Activated CD4-positive, alpha-beta T cell treated with anti-CD3 and anti-CD28 coated beads, Interleukin-2, amount 50 U/mL, for 48 hours (primary cell): ENCODE measurements at places on chromosomes 1 and 21.
A peak's percentile ranks its signal among the peaks of the same experiment; 100 is the strongest.

GRCh38 chr1:109769330-109770078 is 5.8 kb upstream of the EPS8L3 start:
- DNase-seq: no peak

DNA sequence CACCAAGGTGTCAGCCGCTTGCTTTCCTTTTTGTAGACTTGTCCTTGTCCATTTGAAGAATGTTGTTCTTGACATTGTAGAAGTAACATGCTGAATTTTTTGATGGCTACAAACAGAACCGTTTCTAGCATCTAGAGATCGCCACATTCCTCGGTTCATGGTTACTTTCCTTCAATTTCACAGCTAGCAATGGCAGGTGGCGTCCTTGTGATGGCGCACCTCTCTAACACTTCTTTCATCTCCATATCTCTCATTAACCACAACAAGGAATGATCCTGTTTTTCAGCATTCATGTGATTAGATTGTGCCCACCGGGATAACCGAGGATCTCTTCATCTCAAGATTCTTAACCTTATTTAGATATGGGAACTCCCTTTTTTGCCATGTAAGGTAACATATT is 2129.8 kb downstream of the NCAM2 start:
- no peak for DNase-seq

DNA sequence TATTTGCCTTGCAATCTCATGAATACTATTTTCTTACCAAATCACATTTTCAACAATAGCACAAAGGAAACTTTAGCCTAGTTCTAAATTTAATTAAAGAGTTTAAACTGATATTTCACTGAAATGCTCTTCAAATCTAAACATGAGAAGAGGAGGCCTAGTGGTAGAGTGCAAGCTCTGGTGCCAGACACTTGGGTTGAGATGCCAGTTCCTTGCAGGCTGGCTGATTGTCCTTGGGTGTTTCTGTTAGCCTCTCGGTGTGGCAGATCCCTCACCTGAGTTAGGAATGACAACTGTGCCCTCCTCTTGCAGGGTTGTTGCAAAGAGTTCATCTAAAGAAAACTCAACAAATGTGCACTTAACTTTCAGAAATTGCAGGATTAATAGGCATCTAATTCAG is 12.5 kb downstream of the ZBTB21 start:
- no peak for DNase-seq

DNA sequence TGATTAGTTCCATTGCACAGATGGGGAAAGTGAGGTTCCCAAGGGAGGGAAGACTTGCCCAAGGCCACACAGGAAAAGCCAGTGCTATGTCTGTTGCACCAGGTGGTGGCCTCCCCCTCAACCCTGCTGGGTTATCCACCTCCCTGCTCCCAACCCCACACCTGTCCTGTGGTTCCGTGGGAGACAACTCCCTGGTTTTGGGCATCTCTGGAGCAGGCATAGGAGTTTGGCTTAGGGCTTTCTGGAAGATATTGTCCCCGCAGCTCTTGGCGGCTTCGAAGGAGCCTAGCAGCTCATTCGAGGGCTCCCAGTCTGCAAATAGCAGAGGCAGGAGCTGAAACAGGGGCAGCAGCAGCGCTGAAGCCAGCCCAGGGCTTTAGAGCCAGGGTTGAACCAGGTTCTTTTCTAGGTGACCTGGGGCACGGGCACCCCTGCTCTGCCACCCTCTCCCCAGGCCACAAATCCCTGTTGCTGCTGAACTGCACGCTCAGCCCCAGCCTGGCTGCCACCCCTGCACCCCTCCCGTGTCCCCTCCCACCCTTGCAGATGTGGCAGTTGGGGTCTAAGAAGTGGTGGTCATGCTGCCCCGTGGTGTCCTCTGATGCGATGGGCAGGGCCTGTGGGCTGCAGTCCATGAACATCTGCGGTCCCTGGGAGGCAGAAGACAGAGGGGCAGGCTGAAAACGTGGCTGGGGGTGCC is 22.1 kb downstream of the SPOCD1 start:
- DNase-seq: no peak

- DNase-seq: no peak
These were observed 279.2 kb downstream of the RPS6KC1 start for GRCh38 chr1:213330281-213330680.

- no peak for DNase-seq
These were observed 3.0 kb downstream of the USH2A start for GRCh38 chr1:216420263-216420662.

- no peak for DNase-seq
These were observed 24.7 kb upstream of the PEF1 start for GRCh38 chr1:31669433-31669785.

DNA sequence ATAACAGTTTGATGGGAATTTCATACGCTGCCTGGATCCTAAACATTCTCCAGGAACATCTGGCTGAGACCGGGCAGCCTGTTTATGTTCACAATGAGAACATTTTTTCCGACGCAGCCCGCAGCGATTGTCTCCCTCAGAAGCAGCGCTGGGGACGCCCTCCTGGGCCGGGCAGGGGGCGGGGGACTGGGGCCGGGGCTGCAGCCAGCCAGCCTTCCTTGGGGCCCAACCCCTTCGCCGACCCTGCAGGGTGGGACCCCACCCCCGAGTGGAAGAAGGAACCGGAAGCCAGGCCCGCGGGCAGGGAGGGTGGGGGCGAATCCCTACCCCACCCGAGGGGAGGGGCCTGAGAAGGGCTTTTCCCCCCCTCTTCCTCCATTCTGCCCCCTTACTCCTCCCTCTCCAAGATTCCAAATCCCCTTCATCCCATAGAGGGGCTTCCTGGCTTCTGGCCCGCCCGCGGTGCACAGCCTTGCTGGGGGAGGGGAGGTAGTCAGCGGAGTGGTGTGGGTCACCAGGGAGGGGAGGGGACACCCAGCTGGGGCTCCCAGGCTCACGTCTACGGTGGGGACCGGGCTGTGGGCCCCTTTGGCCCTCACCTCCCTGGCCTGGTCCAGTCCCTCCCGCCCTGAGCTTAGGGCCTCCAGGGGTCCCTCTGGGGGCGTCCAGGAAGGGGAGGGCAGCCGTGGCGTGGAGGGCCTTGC is 60.6 kb downstream of the WNT9A start:
- DNase-seq: peak; percentile 21

DNA sequence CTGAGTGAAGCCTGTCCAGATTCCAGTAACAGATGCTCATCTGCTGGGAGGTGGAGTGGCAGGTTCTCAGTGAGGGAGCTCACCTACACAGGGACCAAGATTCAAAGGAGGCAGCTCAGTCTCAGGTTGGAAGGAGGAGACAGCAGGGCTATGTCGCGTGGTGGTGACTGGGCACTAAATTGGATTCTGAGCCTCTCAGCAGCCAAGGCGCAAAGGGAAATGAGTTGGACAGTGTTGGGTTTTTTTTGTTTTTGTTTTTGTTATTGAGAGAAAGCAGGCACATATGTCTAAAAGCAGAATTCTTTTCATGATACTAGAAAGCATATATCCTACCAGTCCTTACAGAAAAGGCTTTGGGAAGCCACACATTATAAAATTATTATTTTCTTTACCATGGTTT is 26.2 kb downstream of the UMODL1 start:
- no peak for DNase-seq

DNA sequence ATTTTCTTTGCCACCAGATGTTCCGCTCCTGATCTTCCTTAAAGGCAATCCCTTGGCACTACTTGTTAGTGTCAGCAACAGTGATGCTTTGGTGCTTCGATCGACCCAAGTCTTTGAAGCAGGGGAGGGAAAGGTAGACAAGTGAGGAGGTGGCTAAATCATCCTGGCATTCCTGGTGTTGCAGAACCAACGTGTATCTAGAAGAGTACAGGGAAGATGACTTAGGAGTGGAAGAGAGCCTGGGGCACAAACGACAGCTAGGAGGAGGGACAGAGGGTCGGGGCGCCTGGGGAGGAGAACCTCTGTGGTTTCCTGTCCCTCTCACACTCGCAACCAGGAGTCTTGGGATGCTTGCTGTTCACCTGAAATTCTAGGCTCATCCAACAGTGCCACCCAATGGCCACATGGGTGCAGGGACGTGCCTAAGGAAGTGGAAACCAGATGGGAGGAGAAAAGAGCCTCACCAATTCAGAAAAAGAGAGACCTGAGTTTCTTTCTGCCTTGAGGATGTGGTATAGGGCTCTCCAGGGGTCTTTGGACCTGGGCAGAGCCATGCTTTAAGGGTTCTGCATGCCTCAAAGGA is 9.5 kb upstream of the KCNA2 start:
- DNase-seq: peak; percentile 75

DNA sequence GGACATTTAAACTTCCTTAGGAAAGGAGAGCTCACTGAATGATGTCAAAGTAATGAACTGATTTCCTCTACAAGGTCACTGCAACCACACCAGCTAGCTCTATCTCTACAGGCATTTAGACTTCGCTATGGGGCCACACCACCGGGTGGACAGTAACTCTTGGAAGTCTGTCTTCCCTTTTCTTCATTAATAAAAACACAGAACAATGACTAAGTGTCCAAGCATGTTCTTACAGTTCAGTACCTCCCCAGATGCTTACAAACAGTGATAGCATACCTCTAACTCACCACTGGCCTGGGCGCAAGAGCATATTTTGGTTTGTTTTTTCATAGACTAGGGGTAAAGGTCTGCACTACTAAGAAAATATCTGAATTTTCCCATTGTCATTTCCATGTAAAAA is 54.6 kb downstream of the SIM2 start:
- DNase-seq: no peak

- no peak for DNase-seq
These were observed 12.8 kb downstream of the ZDHHC18 start for GRCh38 chr1:26839339-26839722.

- DNase-seq: peak; percentile 68
These were observed at the start of gene SAMSN1 for GRCh38 chr21:14545906-14546480. Gene SAMSN1, minus strand, starts transcription at chr21:14546315. Its CDS starts 54 bp downstream, at chr21:14546261.

GRCh38 chr21:45589686-45590245 is 47.5 kb upstream of the SLC19A1 start:
- DNase-seq: peak; percentile 16

GRCh38 chr1:205583461-205584130 is 48.2 kb downstream of the ELK4 start:
- no peak for DNase-seq

GRCh38 chr1:21299780-21300395 is 9.6 kb upstream of the ECE1 start:
- DNase-seq: no peak

- DNase-seq: no peak
These were observed 28.6 kb downstream of the UAP1 start for GRCh38 chr1:162590101-162590500.

GRCh38 chr1:121538943-121539575 is 354.3 kb downstream of the SRGAP2C start:
- no peak for DNase-seq

- no peak for DNase-seq
These were observed 153.4 kb downstream of the TTLL7 start for GRCh38 chr1:83845437-83846071.

GRCh38 chr1:155184351-155184811 is 10.7 kb downstream of the TRIM46 start:
- DNase-seq: no peak

- no peak for DNase-seq
These were observed 33.3 kb upstream of the ERG start for GRCh38 chr21:38531591-38531990.

- no peak for DNase-seq
These were observed 27.2 kb downstream of the RCC2 start for GRCh38 chr1:17412093-17412870.

DNA sequence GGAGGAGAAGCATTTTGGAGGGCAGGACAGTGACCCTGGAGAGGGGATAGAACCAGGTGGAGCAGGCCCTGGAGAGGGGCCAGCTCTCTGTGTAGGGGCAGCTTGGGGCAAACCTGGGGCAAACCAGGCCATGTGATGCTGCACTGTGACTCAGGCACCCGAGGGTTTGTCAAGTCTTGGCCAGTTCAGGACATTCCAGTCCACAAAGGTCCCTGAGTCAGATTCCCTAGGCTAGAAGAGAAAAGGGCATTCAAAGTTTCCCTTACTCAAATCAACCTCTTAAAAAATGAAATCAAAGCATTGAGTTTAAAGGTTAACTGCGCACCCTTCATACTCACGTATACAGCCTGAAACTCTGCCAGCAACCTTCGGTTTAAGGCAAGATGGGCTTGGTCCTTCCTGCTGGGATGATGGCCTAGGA is 25.2 kb upstream of the PLA2G2C start:
- no peak for DNase-seq

DNA sequence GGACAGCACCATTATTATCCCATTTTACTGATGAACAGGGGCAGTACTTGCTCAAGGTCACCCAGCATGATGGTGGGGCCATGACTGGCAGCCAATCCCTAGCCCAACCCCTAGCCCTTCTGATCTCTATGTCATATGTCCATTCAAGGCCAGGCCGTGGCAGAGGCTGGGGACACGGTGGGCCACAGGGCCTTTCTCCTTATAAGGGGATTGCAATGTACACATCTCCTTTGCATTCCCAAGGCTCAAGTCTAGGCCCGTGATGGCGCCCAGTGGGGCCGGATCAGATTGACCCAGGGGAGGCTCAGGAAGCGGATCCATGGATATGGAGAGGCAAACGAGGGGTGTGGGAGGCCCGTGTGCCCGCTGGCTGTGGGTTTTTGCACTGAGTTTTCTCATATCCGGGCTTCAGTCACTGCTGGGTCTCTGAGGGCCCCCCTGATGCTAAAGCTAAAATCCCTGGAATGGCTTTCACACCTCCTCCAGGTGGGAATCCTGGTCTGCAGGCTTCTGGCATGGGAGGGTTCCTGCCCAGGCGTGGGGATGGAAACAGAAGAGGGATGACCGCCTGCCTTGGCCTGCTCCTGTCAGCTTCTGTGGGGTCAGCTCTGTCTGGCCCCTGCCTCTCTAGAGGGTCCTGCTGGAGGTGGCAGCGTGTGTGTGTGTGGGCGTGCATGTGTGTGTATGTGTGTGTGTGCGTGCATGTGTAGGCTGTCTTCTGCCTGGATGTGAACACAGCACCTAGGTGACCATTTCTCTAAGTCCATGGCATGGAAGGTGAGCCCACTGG is 2.1 kb downstream of the MYOM3 start:
- no peak for DNase-seq

DNA sequence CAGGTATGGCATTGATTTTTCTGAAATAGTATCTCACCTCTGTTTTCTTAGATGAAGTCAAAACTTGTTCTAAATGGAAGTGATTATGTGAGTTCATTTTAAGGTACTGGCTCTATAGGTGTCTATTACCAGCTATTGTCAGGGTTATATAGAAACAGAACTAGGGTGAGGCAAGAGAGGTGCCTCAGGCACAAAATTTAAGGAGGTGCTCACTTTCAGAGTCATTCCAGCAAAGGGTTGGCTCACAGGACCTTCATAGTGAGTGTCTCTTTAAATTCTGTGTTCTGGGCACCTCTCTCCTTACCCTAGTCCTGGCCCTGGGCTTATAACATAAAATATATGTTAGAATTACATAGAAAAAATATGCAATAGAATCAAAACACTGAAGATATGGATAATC is 49.3 kb downstream of the KIAA0319L start:
- DNase-seq: no peak

- DNase-seq: peak; percentile 77
These were observed 10.3 kb downstream of the INSRR start for GRCh38 chr1:156848461-156849150.

- no peak for DNase-seq
These were observed 12.3 kb downstream of the BCAR3 start for GRCh38 chr1:93669369-93669768.

- no peak for DNase-seq
These were observed 28.0 kb upstream of the COA6 start for GRCh38 chr1:234345237-234345636.

- peak; percentile 31 for DNase-seq
These were observed 5.7 kb downstream of the GPR88 start for GRCh38 chr1:100543640-100544039.

- DNase-seq: no peak
These were observed 3.2 kb downstream of the HAO2 start for GRCh38 chr1:119371815-119372214.

- no peak for DNase-seq
These were observed 16.3 kb downstream of the RPS6KC1 start for GRCh38 chr1:213067352-213067751.

- no peak for DNase-seq
These were observed 4.2 kb downstream of the PPP1R15B start for GRCh38 chr1:204407295-204407971.
